WTC11 (cell line): ENCODE measurements at places on chromosomes 5 and 9.

GRCh38 chr5:128304088-128304487, 220.5 kb downstream of the SLC12A2 start:
- no peak for DNase-seq

DNA sequence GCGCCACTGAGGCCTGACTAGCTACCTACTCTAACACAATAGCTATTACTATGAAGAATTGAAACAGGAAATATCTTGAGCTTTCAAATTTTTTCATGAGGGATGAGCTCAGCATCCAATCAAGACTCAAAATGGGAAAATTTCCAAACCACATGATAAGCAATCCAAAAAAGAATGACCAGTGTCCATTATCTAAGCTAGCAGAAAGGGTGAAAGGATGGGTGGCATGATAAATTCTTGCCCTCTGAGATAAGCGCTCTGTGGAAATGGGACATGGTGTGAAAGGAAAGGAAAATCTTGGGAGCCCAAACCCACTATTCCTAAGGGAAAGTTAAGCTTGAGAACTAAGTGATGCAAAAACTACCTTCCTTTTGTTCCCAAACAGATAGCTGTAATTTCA, 170.2 kb upstream of the NREP start:
- DNase-seq, result no peak

DNA sequence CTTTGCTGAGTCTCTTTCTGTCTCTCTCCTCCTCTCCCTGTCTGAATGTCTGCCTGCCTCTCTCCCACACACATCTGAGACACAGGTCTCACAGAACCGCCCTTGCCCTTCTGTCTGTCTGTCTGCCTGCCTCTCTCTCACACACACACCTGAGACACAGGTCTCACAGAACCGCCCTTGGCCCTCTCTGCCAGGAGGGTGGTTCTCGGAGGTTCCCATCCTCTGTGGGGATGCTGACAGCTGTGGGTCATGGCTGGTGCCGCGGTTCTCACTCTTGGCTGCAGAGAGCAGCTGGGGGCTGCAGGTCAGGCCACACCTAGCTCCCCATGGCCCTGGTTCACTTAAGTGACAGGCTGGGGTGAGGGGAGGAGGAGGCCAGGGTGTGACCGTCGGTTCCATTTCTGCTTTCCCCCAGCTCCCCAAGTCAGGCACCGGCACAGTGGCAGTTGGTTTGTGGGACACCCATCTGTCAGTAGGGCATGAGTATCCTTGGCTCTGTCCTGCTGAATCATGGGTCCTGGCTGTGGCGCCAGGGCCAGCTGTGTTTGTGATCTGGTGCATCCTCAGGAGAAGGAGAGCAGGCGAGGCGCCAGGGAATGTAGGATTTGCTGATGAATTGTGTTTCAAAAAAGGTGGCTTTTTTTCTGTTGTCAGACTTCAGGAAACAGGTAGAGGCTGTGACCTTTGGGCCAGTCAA, 42.3 kb upstream of the CLPTM1L start:
- no peak for DNase-seq

GRCh38 chr9:7115606-7116005, 357.8 kb downstream of the KDM4C start:
- DNase-seq, result no peak

DNA sequence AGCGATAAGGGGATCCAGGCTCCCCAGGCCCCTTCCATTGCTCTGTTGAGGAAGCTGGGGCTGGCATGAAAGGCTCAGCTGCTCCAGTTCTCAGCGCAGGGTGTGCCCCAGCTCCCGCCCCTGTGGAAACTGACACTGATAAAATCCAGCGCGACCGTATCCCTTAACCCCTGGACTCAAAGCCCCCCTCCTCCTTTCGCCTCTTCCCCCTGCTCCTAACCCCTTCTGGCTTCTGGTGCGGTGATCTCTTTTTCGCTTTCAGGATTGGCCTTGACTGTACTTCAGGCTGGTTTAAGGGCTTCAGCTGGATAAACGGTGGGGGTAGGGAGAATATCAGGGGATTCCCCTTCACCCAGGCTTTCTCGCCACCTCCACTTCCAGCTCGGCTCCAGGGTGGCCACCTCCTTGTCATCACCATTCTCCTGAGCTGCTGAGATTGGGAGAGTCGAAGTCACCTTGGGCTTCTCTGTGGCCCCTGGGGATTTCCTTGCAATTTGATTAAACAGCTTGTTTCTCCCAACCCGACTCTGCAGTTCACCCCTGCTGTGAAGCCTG, 843 bp downstream of the BSPRY start:
- DNase-seq, result no peak

- DNase-seq, result peak; percentile 99
These were observed 867 bp downstream of the FER start for GRCh38 chr5:108748401-108749127.

- DNase-seq, result no peak
These were observed 45.9 kb downstream of the PKD2L2 start for GRCh38 chr5:137935190-137935589.

DNA sequence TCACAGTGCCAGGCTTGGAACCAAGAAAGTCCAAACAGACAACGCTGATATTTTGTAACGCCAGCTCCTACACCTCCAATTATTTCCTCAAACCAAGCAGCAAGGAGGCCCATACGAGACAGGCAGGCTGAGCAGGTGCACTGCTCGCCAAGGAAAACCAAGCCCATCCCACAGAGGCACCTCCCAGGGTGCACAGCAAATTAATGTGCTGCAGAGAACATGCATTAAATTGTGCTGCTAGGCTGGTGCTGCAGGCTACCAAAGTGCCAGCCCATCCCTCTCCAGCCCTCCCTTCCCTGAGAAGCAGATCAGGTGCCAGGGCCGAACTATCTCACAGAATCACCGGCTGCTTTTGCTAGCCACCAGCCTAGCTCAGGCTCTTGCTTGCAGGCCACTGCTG, 137.8 kb downstream of the PAX5 start:
- no peak for DNase-seq

DNA sequence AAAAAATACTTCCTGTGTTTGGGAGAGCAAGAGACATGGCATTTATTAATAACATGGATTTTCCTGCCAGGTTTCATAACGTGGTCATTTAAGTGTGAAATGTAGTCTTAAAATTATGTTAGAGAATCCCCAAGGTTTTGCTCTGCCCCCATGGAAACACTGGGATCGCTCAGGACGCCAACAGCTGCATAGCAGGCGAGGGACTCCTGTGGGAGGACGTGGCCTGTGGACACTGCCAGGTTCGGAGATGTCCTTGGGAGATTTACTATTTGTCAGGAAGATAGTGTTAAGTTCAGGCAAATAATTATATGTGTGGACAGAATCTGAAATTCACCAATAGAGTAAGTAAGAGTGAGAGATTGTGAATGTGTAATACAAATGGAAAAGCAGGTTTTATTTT, 977 bp downstream of the BTNL9 start:
- no peak for DNase-seq

GRCh38 chr5:137887831-137888230, 1.4 kb upstream of the PKD2L2 start:
- DNase-seq, result no peak

DNA sequence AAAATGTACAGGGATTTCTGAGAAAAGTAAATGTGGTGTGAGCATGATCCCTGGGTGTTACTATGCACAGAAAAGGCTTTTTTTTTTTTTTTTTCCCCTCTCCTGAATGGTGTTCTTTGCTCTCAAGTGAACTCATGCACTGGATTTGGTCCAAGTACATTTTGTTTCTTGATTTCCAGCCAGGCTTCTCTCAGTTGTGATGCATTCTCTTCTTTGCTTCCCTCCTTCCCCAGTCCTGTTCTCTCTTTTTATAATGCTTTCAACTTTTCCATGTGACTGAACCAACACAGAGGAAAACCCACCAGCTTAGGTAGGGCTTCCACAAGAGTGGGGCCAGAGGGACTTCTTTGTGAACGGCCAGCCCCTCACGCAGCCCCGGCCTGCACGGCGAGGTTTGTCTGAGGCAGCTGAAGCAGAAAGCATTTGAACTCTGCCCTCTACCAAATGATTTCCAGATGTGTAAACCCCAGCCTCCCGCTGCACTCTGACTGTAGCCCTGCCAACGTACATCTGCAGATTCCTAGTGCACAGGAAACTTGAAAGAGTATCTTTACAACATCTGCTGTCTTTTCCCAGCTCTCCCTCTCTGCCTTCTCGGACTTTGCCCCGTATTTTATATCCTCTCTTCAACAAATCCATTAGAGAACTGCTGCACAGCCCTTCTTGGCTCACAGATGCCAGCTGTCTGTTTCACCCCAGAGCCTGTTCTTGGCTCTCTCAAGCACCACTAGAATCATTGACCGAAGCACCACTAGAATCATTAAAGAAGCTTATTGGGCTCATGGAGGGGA, 71.8 kb upstream of the CD180 start:
- no peak for DNase-seq

GRCh38 chr5:145960848-145961600, 24.6 kb downstream of the SH3RF2 start:
- DNase-seq, result no peak

DNA sequence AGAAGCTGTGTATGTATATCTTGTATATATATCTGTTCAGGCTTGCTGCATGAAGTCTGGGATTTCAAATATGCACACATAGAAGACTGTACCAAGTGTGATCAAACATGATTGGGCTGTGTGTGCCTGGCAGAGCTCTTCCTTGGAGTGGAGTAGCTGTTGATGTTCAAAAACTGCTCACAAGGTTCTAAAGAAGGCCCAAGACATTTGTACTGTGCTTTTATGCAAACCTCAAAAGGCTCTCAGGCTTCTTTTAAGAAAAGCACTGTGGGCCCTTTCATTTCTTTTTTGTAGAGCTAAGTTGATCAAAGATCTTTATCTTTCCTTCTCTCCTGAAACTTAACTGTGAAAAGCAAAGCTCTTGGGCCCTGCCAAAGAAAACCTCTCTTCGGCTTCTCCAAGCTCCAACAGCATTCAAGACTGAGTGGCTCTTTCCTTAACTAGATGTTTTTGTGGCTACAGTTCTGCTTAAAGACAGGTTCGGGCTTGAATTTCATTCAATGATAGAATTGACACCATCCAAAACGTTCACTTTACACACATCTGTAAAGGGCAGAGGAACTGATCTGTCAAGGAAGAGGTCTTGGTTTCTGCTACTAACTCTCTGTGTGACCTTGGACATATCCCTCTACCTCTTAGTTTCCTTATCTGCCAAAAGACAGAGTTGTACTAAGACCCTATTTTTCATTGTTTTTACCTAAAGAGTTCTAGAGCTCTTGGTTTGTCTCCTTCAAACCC, 105.8 kb upstream of the IL6ST start:
- DNase-seq, result no peak

DNA sequence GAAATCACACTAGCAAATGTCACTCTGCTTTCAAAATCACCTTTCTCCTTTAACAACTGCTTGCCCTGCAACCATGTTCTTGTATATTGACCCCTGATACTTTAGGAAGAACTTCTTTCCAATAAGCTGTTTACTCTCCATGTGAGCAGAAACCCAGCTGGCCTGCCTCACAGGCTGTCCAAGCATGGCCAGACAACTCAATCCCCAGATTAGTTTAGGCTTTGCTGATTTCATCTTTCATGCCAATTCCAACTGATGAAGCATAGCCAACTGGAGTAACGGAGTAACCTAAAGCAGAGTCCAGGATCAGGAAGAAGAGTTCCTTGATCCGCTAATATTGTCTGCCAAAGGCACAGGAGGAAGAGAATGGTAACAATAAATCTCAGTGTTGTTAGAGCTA, 56.7 kb upstream of the HTR1A start:
- no peak for DNase-seq

DNA sequence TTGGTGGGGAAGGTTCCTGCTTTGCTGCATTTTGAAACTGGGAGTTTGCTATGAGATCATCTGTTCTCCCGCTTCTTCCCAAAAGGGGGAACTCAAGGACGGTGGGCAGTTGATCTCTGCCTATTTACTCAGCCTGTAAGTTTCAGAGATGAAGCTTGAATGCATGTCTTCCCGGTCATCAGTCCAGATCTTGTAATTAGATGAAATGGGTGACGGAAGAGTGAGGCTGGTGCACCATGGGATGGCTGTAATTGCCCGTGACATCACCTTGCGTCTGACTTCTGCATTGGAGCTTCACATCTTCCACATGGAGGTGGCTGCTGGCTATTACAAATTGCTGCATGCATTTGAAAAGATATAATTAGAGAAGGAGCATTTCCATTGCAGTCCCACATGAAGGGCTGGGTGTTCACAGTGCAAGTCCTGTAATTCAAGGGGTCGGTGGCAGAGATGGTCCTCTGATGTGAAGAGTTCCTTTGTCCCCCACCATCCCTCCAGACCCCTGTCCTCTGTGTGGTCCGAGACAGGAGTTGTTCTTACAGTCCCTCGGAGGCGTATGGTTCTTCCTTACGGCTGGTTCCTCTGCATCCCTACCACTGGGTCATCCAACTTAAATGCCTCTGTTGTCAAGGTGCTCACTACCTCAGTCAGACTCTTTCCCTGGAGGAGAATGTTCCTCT, 72.9 kb downstream of the ZNF618 start:
- DNase-seq, result no peak

GRCh38 chr5:132464156-132464939, 26.2 kb downstream of the IRF1 start:
- DNase-seq, result no peak

DNA sequence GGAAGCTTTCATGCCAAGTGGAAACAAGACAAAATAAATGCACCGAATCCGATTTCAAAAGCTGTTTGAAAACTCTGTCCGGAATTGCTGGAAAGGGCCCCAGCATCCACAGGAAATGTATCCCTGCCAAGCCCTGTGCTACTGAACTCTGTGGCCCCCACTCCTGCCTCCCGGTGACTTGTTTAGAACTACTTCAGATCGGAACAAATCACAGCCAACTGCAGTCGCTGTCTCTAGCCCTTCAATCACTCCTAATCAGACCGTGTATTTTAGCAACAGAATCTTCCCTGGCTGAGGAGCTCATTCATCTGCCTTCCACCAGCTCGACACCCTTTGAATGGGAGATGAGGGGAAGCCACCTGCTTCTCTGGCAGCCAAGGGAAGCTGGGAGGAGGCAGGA, 94.1 kb downstream of the KCNIP1 start:
- DNase-seq, result no peak

GRCh38 chr9:130095872-130096271, 42.2 kb downstream of the GPR107 start:
- no peak for DNase-seq

DNA sequence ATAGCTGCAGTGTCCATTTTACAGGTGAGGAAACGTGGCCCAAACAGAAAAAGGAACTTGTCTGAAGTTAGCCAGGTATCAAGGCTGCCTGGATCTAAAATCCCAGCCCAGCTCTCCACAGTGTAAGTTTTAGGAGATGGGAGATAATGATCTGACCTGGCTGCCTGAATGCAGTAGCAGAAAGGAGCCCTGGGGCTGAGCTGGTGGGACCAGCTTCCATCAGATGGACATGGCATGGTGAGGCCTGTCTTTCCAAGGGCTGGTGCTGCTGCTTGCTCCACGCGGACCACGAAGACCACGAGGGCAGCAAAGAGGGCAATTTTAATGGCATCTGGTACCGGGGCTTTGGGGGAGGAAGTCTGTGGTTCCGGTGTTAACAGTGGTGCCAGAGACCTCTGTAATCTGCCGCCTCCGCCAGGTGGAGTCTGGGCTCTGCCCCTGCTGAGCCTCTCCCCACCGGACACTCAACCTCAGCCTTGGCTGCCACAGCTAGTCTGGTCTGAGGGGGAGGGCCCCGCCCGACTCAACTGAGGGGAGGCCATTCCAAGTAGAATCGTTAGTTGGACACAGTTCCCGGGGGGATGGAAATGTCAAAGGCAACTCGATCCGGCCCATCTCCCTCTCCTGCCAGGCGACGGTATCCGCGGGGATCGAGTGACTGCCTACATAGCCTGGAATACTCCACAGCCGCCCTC, 650 bp downstream of the MYORG start:
- peak; percentile 63 for DNase-seq
